Germinal center (tissue), 1 donor: ENCODE measurements at places on chromosomes 3 and 15.

DNA sequence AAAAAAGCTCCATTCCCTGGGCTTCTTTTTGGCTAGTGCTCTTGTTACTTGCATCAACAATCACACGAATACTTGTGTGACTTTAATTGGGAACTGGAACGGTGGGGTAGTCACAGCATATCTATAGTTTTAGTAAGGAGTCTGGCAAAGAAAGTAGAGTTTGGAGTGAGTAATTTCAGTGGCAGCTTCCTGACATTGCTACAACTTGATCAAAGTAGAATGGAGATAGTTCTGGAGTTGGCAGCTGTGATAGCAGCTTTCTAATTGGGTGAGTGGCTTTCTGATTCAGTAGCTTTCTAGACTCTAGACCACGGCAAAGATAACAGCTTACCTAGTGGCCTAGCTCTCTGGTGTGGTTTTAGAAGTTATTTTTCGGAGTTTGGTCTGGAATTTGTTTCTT is 475.0 kb downstream of the TUSC7 start:
- DNase-seq: no peak

GRCh38 chr3:102756706-102757105 is 321.9 kb downstream of the ZPLD1 start:
- no peak for DNase-seq

DNA sequence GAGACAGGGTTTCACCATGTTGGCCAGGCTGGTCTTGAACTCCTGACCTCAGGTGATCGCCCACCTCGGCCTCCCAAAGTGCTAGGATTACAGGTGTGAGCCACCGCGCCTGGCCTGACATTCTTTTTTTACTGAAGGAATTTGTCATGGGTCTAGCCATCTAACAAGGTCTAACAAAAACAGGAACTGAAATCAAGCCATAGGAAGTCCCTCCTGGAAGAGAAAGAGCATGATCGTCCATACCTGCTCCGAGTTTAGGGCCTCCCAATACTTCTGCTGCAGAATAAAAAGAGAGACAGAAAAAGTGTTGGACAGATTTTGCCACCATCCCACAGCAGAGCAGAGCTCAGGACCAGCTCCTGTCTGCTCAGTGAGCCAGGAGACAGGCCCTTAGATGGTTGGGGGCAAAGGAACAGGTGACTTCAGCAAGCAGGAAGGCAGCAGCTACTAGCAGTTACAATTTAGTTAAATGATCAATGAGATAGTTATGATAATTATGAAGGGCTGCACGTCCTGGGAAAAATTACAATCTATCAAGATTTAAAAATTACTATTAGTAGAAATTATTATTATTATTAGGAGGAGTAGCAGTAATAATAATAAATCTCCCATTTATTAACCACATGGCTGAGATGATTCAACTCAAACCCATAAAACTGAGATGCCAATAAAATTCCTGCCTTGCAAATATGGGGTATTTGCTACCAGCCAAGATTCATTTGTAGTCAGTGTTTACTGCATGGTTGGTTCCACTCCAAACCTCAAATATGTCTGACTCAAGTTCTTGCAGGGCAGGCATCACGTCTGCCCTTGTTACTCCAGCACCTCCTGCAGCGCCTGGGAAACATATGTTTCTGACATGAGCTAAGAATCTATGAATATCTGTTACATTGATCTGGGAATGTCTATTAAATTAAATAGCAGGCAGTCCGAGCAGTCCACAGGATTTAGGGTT is 40.1 kb downstream of the TMEM44 start:
- DNase-seq: peak; percentile 38

DNA sequence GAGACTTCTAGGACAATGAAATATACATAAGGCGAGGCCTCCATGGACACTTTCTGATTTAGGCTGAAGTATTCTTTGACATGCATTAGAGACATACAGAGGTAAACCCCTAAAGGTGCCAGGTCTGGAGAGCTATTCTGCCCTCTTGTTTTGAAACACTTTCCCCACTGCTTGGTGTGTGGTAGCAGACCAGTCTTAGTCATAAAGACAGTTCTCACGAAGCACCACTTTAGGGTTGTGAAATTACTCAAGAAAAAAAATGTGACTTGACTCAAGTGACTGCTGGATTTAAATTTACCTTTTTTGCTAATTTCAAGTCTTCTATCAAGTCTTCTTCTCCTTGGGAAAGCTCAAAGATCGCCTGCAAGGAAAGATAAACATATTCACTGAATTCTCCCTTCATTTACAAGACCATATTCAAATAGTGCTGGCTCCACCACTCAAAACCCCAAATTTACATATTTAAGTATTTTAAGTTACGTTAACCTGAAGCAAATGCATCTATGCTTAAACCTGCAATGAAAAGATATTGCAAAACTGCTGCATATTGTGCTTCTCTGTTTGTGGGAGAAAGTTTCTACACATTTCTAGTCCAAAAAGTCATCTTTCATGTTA is 48.4 kb downstream of the ARHGEF3 start:
- DNase-seq: no peak

GRCh38 chr3:50121072-50122032 is 32.6 kb downstream of the RBM5 start:
- peak; percentile 88 for DNase-seq

GRCh38 chr3:17986348-17986816 is 244.0 kb upstream of the TBC1D5 start:
- DNase-seq: no peak

DNA sequence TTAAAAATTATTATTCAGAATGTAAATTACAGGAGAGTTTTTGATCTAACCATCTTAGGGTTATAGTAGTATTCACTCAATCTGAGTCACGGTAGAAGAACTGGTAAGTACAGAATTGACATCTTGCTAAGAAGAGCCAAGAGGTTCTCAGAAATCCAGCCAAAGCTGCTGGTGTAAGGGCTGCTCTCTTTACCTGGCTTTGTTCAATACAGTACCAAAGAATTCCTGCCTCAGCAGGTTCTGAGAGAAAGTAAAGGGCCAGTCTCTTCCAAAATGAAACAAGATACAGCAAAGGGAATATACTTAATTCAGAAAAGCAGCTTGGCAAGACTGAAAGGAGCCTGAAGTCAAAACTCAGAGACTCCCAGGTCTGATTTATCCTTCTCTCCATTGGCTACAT is 193.1 kb downstream of the TNIK start:
- no peak for DNase-seq

DNA sequence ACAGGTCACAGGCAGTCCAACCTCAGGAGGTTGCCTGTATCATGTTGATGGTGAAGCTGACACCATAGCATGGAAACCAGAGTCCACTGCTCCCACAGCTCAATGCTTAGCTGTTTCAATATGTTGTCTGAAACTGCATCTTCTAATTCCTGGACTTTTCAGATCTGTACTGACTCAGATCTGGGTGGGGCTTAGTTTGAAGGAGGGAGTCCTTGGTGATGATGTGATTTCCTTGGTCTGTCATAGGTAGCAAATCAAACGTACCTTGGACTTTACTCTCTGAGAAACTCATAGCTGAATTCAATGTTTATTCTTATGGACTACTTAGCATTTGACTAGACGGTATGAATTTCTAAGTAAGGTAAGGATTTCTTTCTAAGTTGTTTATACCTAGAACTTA is at the start of gene HHLA2:
HHLA2 (plus strand) TSS at position 310 of the 400 bp plus-strand sequence. CDS start 55,266 bp downstream, outside the sequence.
- no peak for DNase-seq

DNA sequence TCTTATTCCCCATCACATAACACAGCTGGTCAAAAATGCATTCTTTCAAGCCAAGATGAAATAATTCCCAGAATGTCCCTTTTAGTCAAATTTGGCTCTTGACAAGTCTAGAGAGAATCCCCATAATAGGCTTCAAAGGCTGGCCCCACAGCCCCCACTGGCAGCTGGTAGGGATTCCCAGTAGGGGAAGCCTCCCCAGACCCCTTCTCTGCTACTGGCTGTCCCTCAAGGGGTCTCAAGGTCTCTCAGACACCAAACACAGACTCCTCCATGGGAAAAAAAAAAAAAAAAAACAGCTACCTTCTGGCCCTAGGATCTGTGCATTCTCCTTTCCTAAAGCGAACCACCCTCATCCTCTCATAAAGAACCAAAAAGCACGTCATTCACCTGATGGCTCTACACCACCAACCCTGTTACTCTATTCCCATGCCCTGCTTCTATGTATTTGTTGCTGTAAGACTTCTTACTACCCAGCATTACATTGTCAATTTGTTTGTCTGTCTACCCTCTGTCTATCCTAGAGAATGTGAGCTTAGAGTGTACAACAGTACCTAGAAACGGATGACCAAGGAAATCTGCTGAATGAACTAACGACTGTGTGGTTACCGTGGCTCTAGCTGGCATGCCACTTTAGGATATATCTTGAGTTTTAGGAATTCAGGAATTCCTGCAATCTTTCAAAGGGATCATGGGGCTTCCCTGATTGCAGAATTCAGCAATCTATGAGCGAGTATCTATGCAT is 164.1 kb upstream of the NSMCE3 start:
- DNase-seq: no peak

GRCh38 chr15:96115642-96116041 is 214.9 kb upstream of the NR2F2 start:
- no peak for DNase-seq

- DNase-seq: no peak
These were observed 215.9 kb upstream of the STAC start for GRCh38 chr3:36164400-36164799.

DNA sequence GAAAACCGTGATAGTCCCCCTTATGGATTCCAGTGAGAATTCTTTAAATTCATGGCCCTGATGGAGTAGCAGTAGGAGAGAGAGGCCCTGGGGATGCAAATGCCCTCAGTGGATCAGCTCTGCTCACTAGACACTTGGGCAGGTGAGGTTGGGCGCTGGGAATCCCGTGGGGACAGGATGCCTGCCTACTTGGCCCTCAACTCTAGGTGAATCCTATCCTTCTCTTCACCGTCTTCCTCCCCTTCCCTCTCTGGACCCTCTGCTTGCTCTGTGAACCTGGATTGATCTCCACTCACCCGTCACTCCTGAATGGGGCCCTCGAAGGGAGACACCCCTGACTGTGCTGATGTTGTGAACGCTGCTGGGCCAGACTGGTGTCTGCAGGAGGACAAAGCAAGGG is 77.4 kb downstream of the SEC22A start:
- DNase-seq: peak; percentile 1

GRCh38 chr15:25730918-25731317 is 132.2 kb downstream of the ATP10A start:
- DNase-seq: no peak

GRCh38 chr15:69025320-69025719 is 10.8 kb downstream of the NOX5 start:
- DNase-seq: no peak

DNA sequence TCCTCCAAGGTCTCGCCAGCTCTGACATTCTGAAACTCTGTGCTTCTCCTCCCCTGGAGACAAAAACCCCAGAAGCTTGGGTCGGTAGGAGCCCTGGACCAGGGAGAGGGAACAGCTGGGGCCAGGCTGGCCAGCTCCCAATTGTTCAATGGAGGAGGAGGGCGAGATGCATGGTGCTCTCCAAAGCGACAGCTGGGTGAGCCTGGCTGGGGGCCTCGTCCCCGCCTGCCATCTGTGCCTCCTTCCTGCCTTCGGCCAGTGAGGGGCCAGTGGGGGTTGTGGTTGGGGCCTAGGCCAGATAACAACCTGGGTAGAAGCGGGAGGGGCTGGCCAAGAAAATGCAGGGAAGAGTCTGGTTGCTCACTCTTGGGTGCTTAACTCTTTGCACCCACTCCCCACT is 79.4 kb downstream of the CORO2B start:
- no peak for DNase-seq

DNA sequence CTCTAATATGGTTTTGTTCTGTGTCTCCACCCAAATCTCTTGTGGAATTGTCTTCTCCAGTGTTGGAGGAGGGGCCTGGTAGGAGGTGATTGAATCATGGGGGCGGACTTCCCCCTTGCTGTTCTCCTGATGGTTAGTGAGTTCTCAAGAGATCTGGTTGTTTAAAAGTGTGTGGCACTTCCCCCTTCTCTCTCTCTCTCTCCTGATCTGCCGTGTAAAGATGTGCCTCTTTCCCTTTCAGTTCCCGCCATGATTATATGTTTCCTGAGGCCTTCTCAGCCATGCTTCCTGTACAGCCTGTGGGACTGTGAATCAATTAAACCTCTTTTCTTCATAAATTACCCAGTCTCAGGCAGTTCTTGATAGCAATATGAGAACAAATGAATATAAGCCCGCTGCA is 33.1 kb downstream of the RETNLB start:
- DNase-seq: no peak

GRCh38 chr3:110886222-110886893 is 185.3 kb upstream of the NECTIN3 start:
- no peak for DNase-seq

DNA sequence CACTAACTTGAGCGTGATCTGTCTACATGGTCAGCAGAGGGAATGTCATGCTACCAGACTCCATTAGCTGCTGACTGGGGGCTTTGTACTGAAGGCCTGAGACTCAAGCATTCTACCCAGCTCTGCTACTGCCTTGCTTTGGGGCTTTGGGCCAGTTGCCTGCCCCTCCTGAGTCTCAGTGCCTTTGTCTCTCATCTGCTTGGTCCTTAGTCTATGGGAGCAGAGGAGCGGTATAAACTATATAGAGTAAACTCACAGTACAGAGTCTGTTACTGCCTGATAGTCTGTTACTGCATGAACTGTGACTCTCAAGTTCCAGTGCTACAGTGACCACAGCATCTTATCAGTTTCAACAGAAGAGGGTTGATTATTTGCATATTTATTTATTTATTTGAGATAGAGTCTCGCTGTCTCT is 38.5 kb upstream of the C15orf39 start:
- no peak for DNase-seq

GRCh38 chr15:101210466-101210865 is 41.4 kb downstream of the CHSY1 start:
- no peak for DNase-seq

DNA sequence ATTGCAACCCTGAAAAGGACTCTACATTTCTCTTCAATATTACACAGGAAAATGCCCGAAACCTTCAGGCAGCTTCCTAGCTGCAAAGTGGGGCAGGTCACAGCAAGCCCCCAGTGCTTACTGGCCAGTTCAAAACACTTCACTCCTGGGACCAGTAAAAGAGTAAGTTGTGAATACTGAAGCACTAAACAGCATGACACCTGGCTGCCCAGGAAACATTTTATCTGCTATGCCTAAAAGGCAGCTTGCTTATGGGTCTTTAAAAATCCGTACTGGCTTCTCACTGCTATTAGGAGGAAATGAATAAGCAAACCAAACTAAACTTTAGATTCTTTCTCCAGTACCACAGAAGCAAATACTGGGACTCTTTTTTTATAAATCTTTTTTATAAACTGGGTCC is 457.9 kb upstream of the ALCAM start:
- no peak for DNase-seq

GRCh38 chr3:146818866-146819265 is 213.7 kb upstream of the PLSCR5 start:
- no peak for DNase-seq
